ENCODE measurements at places on chromosomes 12 and 14.

DNA sequence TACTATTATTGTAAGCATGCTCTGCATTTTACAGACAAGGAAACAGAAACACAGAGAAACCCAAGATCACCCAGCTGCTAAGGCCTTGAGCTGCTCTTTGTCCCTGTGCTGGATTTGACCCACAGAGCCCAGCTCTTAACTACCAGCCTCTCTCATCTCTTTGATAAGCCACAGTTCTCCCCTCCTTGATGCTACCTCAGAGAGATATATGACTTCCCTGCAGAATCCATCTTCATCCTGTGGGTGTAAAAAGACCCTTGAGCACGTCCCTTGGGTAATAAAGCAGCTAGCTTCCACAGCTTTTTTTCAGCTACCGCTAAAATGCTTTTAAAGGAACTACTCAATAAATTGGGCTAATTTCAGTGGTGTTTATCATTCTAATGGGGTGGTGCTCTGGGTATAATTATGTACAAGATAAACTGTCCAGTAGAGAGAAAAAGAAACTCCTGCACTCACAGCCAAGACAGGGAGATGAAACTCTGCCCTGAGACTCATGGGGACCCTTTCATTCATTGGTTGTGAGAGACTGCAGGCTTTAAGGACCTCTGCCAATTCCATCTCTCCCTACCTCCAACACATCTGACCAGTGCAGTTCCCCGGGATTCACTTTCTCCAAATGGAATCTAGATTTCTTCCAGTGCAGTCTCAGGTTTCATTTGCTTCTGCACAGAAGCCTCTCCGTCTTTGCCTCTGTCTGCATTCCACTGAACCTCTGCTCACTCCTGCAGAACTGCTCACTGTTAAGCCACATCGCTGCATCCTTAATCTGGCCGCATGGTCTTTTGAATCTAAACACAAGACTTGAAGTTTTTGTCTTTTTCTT is 24.7 kb upstream of the NTF3 start:
- no peak for DNase-seq

DNA sequence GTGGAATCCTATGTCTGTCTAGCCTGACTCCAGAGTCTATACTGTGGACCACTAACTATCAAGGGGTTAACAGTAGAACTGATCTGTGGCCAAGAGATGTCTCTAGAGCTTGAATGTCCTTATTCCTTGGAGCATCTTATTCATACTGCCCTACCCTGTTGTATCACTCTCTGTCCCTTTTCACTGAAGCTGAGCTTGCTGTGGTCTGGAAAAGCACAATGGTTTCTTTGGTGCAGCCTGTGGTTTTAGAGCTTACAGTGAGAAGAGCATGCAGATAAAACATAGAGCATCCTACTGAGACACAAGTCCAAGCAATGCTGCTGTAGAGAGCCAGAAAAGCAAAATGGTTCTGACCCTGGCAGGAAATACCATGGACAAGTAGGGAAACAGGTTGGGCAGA is 367.0 kb upstream of the ATP2B1 start:
- DNase-seq, result no peak

GRCh38 chr12:112148031-112148513 is 22.7 kb downstream of the TRAFD1 start:
- peak; percentile 65 for DNase-seq

DNA sequence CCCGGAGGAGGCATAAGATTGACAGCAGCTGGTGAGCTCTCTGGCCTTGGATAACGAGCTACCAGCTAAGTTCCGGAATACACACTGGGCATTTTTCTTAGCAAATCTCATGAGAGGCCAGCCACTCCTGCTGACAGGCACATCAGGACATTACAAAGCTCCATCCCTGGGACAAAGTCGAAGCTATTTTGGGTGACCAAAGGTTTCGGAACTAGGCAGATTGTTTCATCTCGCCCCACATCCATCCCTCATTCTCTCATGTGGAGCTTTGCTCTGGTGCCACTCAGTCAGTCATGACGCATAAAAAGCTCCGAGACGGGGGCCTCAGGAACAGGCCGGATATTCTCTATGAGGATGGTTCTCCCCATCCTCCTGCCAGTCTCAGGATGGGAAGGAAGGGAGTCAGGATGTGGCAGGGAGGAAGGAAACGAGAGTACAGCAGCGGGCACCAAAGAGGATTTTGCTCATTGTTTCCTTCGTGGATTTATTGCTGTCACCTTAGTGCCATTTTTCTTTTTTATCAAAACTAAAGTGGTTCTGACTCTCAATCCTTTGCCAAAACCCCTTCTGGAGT is 253.1 kb upstream of the FKBP4 start:
- peak; percentile 12 for DNase-seq

DNA sequence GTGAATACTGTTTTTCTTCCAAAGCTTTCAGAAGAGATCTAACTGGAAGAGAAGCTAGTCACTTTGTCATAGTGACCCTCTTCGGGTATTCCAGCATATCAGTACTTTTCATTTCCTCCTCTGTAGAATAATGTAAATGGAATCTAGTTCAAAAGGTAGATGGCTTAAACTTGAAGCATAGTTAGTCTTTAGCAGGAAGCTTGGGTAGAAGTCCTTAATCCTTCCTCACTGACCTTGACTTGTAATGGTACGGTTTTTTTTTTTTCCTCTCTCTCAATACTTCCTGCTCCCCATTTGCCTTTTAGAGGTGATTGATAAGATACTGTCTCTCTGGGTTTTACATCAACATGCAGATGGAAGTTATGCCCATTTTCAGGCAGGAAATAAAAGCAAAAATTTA is 1.7 kb downstream of the FBXO34 start:
- peak; percentile 6 for DNase-seq

DNA sequence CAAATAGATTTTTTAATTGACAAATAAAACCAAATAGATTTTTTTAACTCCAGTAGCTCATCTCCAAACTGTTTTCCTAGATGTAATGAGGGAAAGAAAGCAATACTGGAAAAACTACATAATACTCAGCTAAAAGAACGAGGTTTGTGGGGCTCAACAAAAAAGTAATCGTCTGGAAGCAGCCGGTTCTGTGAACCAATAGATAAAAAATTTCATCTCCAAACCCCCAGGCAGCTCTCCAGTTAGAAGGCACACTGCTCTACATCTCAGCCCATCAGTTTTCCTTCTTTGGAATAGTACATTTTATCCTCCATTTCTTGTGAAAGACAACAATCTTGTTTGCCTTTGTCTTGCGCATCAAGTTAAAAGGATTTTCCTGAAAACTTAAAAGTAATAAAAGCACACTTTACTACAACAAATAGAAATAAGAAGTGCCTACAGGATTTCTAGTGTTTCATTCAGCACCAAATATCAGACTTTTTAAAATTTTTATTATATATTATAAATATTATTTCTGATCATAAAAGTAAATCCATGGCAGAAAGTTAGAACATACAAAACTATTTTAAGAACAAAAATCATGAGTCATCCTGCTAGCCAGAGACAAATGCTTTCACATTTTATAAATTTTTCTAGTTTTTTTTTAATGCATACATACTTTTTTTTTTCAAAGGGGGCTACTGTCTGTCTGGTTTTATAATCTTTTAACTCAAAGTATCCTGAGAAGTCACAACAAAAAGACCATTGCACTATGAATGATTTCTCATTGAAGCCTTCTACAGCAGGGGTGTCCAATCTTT is 67.7 kb downstream of the EPS8 start:
- peak; percentile 28 for DNase-seq

GRCh38 chr14:50943943-50944646 is at the start of gene PYGL:
Gene PYGL, minus strand, starts transcription at chr14:50944483. Its CDS starts 80 bp downstream, at chr14:50944403.
- DNase-seq, result peak; percentile 71

- no peak for DNase-seq
These were observed 194.4 kb upstream of the PPFIA2 start for GRCh38 chr12:81953541-81953940.

GRCh38 chr14:77378701-77379100 is 1.5 kb downstream of the SAMD15 start:
- DNase-seq, result no peak

GRCh38 chr12:117412465-117413188 is 51.2 kb upstream of the NOS1 start:
- DNase-seq, result no peak

DNA sequence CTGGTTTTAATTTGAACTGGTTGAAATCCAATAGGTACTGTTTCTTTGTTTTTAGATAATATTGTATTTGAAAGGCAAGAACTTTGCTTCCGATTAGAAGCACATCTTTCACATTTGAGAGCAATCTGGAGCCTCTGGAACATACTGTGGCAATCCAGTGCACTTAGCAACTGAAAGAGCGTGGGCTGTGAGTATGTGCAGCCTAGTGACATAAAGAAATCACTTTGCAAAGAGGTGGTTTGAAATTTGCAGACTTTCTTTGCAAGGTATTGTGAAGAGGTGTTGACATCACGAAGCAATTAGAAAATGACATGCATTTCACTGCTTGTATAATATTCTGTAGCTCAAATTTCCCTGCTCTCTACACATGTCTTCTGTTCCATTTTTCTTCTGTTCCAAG is 23.5 kb upstream of the CFAP54 start:
- no peak for DNase-seq

- DNase-seq, result no peak
These were observed 15.8 kb downstream of the RGS6 start for GRCh38 chr14:71947947-71948500.

GRCh38 chr12:50047693-50048250 is 9.6 kb upstream of the ASIC1 start:
- no peak for DNase-seq

DNA sequence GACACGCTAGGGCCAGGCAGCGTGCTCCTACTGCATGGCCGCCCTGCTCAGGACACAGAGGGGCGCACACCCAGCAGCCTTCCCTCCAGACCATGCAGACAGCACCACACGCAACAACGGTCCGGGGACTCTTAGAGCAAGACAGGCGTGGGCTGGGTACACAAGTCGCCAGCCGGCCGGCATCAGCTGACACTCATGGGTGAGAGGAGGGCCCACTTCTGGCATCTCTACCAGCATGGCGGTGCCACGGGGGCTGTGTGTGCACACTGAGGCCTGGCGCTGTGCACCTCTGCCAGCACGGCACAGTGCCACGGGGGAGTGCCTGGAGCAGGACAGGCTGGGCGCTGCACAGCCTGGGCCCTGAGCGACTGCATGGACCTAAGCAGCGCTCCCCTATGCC is 6.7 kb upstream of the BTBD6 start:
- DNase-seq, result no peak

DNA sequence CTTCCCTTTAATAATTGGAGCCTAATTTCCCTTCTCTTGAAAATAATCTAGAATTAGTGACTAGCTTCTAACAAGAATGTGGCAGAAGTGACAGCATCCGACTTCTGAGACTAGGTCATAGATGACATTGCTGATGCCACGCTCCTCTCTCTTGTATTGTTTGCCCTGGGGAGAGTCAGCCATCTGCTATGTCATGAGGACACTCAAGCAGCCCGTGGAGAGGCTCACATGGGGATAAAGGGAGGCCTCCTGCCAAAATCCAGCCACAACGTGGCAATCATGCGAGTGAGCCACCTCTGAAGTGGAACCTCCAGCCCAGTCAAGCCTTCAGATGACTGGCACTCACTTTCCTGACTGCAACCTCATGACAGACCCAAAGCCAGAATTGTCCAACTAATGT is 54.2 kb upstream of the LRRK2 start:
- no peak for DNase-seq

DNA sequence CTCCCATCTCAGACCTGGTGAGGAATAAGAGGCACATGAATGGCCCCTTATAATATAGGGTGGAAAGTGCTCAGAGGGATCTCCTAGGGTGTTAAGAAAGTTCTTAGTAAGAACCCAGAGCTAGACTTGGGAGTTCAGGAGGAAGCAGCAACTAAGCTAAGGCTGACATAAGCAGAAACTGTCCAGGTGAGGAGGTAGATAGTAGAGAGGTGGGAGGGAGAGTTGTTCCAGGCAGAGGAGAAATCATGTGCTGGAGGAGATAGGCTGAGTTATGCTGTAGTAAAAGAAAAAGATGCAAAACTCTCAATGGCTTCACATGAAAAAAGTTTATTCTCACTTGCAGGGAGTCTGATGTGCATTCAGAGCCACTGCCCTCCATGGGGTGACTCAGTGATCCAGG is 50.7 kb downstream of the FOS start:
- DNase-seq, result no peak

DNA sequence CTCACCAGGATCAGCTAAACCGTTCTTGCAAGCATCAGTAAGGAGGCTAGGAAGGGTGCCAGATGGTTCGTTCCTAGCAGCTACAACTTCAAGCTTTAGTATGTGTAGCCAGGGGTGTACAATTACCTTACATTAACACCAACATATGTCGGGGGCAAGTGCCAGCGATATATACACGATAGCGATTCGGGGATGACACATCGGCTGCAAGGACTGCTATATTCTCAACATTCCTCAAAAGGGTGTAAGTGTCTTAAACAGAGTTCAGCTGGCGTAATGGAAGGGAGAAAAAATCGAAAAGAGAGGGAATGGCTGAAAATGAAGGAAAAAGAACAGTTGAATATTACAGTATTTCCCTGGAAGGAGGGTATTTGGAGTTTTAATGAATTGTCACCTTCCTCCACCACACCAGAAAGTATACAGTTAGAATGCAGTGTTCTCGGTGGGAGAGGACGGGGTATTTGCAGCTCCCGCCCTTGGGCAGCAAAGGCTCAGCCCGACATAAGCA is 545 bp downstream of the LIMA1 start:
- DNase-seq, result peak; percentile 39

DNA sequence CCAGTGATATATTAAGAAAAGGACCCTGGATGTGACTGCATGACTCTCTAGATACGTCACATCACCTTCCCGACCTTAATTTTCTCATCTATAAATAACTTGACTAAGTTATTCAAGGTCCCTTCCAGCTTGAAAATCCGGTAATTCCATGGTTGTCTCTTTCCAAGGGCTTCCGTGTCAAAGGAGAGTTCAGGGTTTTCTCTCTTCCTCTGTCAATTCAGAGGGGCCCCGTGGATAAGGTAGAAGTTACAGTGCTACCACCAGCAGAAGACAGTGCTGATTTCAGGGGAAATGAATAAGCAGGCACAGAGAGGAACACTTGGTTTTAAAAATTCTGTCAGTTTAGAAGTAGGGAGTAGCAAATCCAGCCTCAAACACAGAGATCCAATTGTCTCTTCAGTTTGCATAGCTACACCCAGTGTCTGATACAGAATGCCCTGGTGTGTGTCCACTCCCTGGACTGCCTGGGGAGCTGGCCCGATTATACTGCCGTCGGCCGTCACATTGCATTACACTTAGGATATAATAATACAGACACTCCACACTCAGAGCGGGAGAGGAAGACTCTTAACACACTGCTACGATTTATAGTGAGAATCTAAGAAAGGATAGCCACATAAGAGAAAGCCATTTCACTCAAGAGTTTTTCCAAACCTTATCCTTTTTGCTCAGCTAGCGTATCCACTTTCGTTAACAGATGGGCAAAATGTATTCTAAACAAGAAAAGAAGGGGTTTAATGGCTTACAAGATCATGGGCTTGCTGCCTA is 54.7 kb upstream of the GTF2A1 start:
- DNase-seq, result peak; percentile 12

- DNase-seq, result no peak
These were observed 54.9 kb downstream of the DIO3 start for GRCh38 chr14:101616202-101616601.

DNA sequence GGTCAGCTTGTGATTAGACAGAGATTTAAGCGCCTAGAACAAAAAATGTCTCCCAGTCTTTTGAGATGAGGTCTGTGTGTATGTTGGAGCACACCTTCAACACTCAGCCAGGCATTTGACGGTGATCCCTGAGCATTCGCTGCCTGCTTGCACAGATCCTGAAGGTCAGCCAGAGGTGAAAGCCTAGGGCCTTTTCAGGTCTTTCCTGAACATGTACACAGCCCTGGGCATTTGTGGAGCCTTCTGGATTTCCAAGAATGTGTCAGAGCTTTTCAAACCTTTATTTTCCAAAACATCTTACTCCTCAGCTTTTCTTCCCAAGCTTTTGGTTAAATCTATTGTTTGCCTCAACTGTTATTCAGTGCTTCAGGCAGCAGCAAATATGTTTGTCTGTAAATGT is 59.1 kb upstream of the AMN start:
- DNase-seq, result no peak

GRCh38 chr12:33253178-33253577 is 186.4 kb downstream of the SYT10 start:
- no peak for DNase-seq

Measured in lung microvascular endothelial cell (primary cell).